ENCODE measurements at places on chromosomes 4 and X.

DNA sequence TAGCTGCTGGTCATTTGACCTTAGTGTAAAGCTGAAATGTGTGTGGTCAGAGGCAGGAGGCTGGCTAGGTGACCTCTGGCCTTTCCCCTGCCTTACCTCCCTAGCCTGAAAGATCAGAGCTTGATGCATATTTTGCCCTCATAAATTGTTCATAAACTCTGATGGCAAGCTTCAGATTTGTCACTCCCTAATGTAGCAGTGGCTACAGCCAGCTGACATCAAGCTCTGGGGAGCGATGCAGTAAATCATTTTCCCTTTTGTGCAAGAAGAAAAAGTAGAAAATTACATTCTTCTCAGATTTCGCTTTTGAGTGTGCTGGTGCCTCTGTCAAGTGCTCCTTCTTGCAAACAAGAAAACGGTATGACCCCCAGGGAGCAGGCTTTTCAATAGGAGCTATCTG lies 87.7 kb upstream of the MAGEA4 start:
- DNase-seq: no peak
- H3K27ac ChIP-seq: no peak overlapping the region
- H3K27me3 ChIP-seq: no peaks in the 10 kb centered on the region
- no peak overlapping the region for H3K4me3 ChIP-seq

DNA sequence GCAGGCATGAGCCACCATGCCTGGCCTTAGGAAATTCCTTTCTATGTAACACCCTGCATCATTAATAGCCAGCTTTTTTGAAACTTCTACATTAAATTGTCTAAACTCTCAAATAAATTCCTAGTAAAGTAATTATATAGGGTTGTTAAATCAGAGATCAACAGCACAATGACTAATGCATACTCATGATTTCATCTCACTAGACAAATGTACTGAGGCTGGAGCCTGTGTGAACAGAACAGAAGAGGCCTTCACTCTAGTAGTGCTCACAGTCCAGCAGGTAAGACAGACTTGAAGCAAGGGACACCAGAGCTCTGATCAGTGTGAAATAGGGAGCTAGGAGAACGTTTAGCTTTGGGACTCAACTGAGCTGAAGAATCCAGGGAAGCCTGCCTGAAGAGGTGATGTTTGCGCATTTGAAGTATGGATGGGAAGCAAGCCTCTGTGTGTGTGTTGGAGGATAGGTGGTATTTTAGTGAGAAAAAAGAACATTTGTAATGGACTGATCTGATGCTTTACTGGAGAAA lies 3.9 kb downstream of the ZFP42 start:
- no peak overlapping the region for H3K4me3 ChIP-seq
- H3K27me3 ChIP-seq: peaks cover 1% of the 10 kb centered on the region
- no peak for DNase-seq
- H3K36me3 ChIP-seq: peaks cover 4% of the 10 kb centered on the region

DNA sequence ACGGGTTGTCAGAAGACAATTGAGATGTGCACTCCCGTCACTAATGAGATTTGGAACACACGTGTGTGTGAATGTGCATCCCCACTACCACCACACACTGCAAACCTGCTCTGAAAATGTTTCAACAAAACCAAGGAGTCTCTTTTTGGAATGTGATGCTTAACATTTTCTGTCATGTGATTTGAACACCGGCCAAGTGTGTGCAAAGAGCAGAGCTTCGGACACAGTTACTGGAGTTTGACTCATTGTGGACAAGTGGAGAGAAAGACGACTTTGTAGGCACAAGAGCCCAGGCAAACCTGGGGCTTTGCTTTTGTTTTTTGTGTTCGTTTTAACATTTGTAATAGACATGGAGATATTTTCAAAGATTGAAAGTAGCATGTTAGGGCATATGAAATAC lies 49.2 kb downstream of the CCKAR start:
- H3K4me3 ChIP-seq: no peak overlapping the region
- peaks cover 21% of the 10 kb centered on the region for H3K36me3 ChIP-seq
- no peak for DNase-seq
- H3K4me1 ChIP-seq: peaks cover 8% of the 10 kb centered on the region
- H3K27ac ChIP-seq: no peak overlapping the region

- H3K4me3 ChIP-seq: no peak overlapping the region
- H3K27me3 ChIP-seq: peaks cover 18% of the 10 kb centered on the region
- no peak overlapping the region for H3K27ac ChIP-seq
- no peak for DNase-seq
- no peaks in the 10 kb centered on the region for H3K36me3 ChIP-seq
These were observed 28.2 kb downstream of the FAM149A start for GRCh38 chr4:186132577-186133242.

- peaks cover 8% of the 10 kb centered on the region for H3K27me3 ChIP-seq
- no peak overlapping the region for H3K4me3 ChIP-seq
- no peaks in the 10 kb centered on the region for H3K36me3 ChIP-seq
- H3K27ac ChIP-seq: no peak overlapping the region
- DNase-seq: no peak
These were observed 322.1 kb downstream of the TLL1 start for GRCh38 chr4:166195101-166195500.

- H3K4me3 ChIP-seq: no peak overlapping the region
- DNase-seq: no peak
- H3K27ac ChIP-seq: peak overlapping the region; percentile 62
- no peaks in the 10 kb centered on the region for H3K27me3 ChIP-seq
- H3K4me1 ChIP-seq: peaks cover 77% of the 10 kb centered on the region
- peaks cover 13% of the 10 kb centered on the region for H3K36me3 ChIP-seq
These were observed 93.4 kb upstream of the VEGFC start for GRCh38 chr4:176886135-176886534.

- H3K27me3 ChIP-seq: peaks cover 2% of the 10 kb centered on the region
- peaks cover 15% of the 10 kb centered on the region for H3K36me3 ChIP-seq
- peak overlapping the region; percentile 4 for H3K4me3 ChIP-seq
- peaks cover 7% of the 10 kb centered on the region for H3K4me1 ChIP-seq
- DNase-seq: no peak
These were observed 220.3 kb upstream of the TENM3 start for GRCh38 chr4:182022909-182023308.

- no peak overlapping the region for H3K4me3 ChIP-seq
- DNase-seq: no peak
- no peaks in the 10 kb centered on the region for H3K27me3 ChIP-seq
- H3K4me1 ChIP-seq: peaks cover 45% of the 10 kb centered on the region
- H3K36me3 ChIP-seq: no peaks in the 10 kb centered on the region
These were observed 111.1 kb downstream of the ZNF330 start for GRCh38 chr4:141331534-141332358.

GRCh38 chrX:1072637-1073377 lies 139.6 kb downstream of the CRLF2 start:
- H3K36me3 ChIP-seq: no peaks in the 10 kb centered on the region
- DNase-seq: no peak
- no peak overlapping the region for H3K4me3 ChIP-seq

- H3K4me1 ChIP-seq: no peaks in the 10 kb centered on the region
- H3K4me3 ChIP-seq: no peak overlapping the region
- DNase-seq: no peak
- no peaks in the 10 kb centered on the region for H3K27me3 ChIP-seq
- H3K36me3 ChIP-seq: no peaks in the 10 kb centered on the region
These were observed 57.8 kb downstream of the PPP1R2C start for GRCh38 chrX:42720209-42720608.

DNA sequence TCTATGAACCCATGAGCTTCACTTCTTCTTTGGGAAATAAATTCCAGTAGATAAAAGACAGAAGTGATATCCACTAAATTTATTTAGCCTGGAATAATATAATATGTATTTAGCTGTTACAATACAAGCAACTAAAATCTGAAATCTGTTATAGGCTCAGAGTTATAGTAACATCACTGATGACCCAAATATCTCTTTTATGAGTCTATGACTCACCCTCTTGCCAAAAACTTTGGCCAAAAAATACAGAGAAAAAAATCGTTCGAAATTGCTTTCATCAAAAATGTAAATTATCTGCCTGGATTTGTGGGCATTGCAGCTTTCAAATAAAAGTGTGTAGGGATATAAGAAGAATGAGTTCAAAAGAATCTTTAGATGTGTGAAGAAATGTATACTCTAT lies 89.4 kb upstream of the DKK2 start:
- no peak overlapping the region for H3K4me3 ChIP-seq
- no peak overlapping the region for H3K27ac ChIP-seq
- peak; percentile 22 for DNase-seq
- peaks cover 73% of the 10 kb centered on the region for H3K4me1 ChIP-seq

DNA sequence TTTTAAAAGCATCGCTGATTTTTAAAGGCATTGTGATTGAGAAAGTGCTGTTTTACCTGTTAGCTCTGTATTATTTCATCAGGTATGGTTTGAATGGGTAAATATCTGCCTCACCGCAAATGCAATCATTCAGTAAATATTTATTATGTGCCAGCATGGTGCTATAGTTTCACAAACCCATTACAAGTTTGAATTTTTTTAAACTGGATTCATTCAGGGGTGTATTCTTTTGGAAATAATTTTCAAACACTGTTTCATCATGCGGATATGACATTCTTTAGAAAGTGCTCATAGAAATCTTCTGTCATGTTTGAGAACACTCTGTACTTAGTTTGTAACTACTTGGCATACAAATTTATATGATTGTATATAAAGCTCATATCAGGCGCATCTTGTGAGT lies 37.2 kb downstream of the LIMCH1 start:
- peak overlapping the region; percentile 24 for H3K27ac ChIP-seq
- H3K4me3 ChIP-seq: no peak overlapping the region
- no peaks in the 10 kb centered on the region for H3K27me3 ChIP-seq
- peaks cover 41% of the 10 kb centered on the region for H3K4me1 ChIP-seq
- no peak for DNase-seq

DNA sequence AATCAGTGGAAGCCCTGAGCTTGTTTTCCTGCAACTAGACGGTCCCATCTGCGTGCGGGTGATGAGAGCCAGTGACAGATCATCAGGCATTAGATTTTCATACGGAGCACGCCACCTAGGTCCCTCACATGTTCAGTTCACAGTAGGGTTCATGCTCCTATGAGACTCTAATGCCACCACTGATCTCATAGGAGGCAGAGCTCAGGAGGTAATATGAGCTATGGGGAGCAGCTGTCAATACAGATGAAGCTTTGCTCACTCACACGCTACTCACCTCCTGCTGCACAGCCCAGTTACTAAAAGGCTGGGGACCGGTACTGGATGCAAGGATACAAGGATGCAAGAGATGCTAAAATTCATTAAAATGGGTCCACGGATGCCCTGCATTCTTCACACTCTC lies 61.2 kb downstream of the DHRSX start:
- H3K27ac ChIP-seq: no peak overlapping the region
- H3K27me3 ChIP-seq: no peaks in the 10 kb centered on the region
- H3K4me1 ChIP-seq: no peaks in the 10 kb centered on the region
- peaks cover 23% of the 10 kb centered on the region for H3K36me3 ChIP-seq

DNA sequence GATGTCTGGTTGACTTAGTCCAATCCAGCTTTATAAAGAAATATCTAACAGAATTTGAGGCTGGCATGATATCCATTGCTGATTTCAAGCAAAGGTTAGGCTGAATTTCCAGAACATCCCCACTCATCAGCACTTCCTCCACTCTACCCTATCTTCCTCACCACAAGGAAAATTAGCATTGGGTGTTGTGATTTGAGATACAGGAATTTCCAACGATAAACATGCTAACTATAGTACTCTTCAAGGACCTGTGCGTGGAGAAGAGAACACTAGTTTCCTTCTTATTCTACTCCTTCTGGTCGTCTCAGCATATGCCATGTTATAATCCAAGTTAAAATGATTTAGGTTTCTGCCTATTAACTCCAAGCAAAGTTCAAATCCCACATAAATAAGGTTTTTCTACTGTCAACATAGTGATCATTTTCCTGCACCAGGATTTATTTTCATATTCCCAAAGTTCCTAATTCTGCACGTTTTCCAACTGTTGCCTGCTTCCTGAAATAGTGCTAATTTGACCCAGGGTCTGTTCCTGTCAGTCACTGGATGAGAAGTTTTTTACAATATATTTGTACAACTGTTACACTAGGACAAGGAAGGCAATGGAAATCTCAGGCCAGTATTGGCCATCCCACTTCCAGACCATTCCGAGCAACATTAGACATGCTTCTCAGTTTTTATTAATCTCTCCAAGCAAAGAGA lies 177.6 kb upstream of the EDNRA start:
- H3K27ac ChIP-seq: no peak overlapping the region
- H3K4me3 ChIP-seq: no peak overlapping the region
- no peaks in the 10 kb centered on the region for H3K4me1 ChIP-seq
